Fibroblast of the aortic adventitia (primary cell): ENCODE measurements at places on chromosomes 12 and 14. TPM values are rescaled to one million over a fixed set of nuclear protein-coding genes. Genes with fewer than 3 reads are reported as not detected.

GRCh38 chr14:103110681-103111231, 12.5 kb upstream of the TNFAIP2 start:
- DNase-seq: peak; percentile 42

GRCh38 chr12:119385659-119386058, 51.1 kb downstream of the CCDC60 start:
- DNase-seq: no peak

- peak; percentile 77 for DNase-seq
These were observed 61.9 kb downstream of the ESR2 start for GRCh38 chr14:64232095-64232838.

- DNase-seq: no peak
These were observed 25.6 kb downstream of the VPS37B start for GRCh38 chr12:122870163-122870842.

GRCh38 chr14:103861413-103862392, 14.3 kb upstream of the PPP1R13B start:
- no peak for DNase-seq

The INTS13 gene
- total RNA-seq: 12.4 and 52.2 TPM in 2 replicates

The KIF26A gene
- total RNA-seq: under 0.01 TPM in 1 of 2 replicates, not detected in the other

The ASB2 gene
- 0.45 and 0.49 TPM in 2 replicates for total RNA-seq

GRCh38 chr12:57133013-57133569, 4.8 kb downstream of the LRP1 start:
- peak; percentile 87 for DNase-seq

- no peak for DNase-seq
These were observed 67.8 kb downstream of the AKAP6 start for GRCh38 chr14:32396885-32397284.

DNA sequence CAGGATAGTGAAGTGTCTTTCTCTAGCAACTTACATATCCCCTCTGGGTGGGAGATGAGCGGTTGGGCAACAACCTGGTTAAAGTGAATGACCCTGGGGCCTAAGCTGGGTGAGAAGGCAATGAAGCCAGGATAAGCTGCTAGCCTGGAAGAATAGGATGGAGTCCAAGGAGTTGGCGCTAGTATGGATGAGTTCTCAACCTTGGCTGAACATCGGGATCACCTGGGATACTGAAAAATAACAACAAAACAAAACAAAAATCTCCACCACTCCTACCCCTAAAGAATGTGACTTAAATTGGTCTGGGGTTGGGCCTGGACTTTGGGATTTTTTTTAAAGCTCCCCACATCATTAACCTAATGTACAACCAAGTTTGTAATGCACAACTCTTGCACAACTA, 4.8 kb upstream of the RPS6KA5 start:
- DNase-seq: no peak

GRCh38 chr12:119258556-119258955, 76.0 kb upstream of the CCDC60 start:
- DNase-seq: no peak

DNA sequence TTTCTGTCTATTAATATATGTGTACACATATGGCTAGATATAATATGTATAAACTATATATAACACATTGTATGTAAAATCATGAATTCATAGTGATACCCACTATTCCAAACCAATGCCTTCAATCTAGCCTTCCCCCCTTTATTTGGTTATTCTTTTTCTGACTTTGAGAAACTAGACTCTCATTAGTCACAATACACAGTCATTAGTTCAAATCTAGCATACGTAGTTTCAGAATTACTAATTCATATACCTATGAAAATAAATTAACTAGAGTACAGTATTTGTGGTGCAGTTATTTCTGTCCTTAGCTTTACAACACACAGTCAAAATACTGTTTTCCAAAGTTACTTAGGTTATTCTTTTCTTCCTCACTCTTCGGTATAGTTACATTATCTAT, 268.2 kb downstream of the DPF3 start:
- no peak for DNase-seq

The KRT72 gene
- not detected in 2 replicates for total RNA-seq

- peak; percentile 57 for DNase-seq
These were observed 508 bp downstream of the CNOT2 start for GRCh38 chr12:70243510-70244371.

The HCAR1 gene
- 1.5 and 2.2 TPM in 2 replicates for total RNA-seq

DNA sequence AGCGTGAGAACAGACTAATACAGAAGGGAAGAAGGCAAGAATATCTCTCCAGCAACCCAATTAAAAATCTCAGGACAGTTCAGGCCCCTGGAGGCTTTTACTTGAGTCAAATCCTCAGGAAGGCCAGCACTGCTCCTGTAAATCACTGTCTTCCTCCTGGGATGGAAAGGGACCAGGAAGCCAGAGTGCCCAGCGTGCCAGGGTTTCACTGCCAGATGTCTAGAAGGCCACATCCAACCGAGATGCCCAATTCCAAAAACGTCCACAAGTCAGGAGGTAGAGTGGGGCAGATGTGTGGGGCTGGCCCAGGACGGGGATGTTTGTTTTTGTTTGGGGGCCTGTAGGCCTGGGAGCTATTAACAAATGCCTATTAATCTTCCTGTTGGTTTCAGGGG, 332.0 kb downstream of the MED13L start:
- DNase-seq: no peak

GRCh38 chr12:54682674-54683073, 34.5 kb upstream of the DCD start:
- no peak for DNase-seq

The ADAM21 gene
- 0.18 and 0.25 TPM in 2 replicates for total RNA-seq

GRCh38 chr12:54759751-54760150, 94.6 kb upstream of the MUCL1 start:
- DNase-seq: peak; percentile 22

DNA sequence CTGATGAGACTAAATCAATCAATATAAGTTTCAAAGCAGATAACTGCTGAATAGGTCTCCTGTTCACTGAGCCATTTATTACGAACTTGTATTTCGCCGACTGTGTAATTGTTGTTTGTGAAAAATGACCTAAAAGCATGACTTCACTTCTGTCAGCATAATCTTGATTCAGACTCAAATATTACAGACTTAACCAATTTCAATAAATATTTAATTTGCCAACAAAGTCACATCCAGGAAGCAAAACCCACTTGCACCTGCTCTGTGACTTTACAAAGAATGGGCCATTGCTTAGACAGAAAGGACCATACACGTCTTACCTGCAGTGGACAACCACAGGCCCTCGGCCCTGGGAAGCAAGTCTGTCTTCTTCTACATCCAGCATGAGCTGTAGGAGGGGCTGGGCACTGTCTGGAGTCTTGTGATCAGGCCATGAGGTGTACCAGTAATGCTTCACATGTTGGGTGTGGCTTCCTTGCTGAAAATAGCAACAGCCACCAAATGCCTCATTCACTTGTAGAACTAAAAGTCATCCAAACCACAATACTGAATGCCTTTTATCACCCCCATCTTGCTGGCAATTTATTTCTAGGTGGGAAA, 23.5 kb upstream of the PTPRB start:
- peak; percentile 91 for DNase-seq

DNA sequence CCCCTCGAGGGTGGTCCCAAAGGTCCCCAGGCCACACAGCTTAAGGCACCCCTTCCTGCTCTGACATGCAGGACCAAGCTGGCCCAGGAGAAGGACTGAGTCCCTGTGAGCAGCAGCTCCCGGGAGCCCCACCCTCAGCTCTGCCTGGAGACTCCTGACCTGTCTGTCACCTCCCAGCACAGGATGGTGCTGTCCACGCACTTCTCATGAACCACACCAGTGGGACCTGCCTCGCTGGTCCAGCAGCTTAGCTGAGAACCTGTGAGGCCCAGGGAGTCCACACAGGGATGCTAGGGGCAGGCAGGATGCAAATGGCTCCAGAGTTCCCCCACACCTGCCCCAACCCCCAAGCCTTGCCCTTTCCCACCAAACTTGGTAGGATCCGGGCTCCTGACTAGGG, 27.7 kb downstream of the CCDC85C start:
- DNase-seq: no peak

- no peak for DNase-seq
These were observed 5.1 kb downstream of the AHNAK2 start for GRCh38 chr14:104973135-104973384.

The MORN3 gene
- 0.63 and 3.8 TPM in 2 replicates for total RNA-seq

The B4GALNT3 gene
- total RNA-seq: 0.09 and 0.16 TPM in 2 replicates

DNA sequence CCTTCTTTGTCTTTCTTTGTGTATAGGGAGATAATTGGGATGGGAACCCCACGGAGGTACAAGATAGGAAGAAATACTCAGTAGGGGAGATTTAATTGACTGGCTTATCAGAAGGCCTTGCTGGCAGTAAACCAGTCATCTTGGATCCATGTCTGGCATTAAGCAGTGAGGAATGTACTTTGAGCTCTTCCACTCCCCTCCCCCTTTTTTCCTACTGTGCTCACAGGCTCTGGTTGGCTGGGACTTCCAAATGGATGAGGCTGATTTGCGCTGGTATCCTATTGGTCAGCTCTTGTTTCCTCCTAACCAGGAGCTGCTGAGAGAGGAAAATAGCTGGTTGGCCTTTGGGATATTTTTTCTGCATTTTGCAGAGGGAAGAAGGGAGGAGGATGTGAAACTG, 24.7 kb downstream of the NGDN start:
- peak; percentile 22 for DNase-seq

- no peak for DNase-seq
These were observed 15.4 kb downstream of the BEGAIN start for GRCh38 chr14:100571837-100572236.

GRCh38 chr12:119314290-119314689, 20.2 kb upstream of the CCDC60 start:
- DNase-seq: no peak

DNA sequence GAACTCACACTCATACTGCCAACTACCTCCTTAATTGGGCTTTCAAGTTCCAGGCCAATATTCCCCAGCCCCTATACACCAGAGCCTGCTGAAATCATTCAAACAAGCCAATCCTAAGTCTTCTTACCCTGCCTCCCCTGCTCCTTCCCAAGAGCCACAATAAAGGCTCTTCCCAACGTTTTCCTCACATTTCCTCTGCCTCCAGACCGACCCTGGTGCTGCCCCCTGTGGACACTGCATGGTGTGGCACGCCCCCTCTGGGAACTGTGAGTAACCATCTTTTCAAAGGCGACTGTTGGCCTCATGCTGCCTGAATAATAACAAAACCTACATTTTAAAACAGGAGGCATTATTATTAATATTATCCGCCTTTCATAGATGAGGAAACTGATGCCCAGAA, 111.6 kb upstream of the NOS1 start:
- no peak for DNase-seq

- peak; percentile 9 for DNase-seq
These were observed 29.1 kb downstream of the RFLNA start for GRCh38 chr12:124323771-124324530.

The PLEK2 gene
- 1.8 and 2.8 TPM in 2 replicates for total RNA-seq

The KLHDC1 gene
- total RNA-seq: 4.9 and 12.8 TPM in 2 replicates

The TUNAR gene
- total RNA-seq: not detected in 2 replicates

The KCNK10 gene
- not detected in 2 replicates for total RNA-seq

- DNase-seq: peak; percentile 49
These were observed 47.8 kb downstream of the RDH12 start for GRCh38 chr14:67749341-67750084.

The LRRK2 gene
- 9.7 and 22.1 TPM in 2 replicates for total RNA-seq

GRCh38 chr12:15700595-15700994, 88.6 kb downstream of the EPS8 start:
- peak; percentile 94 for DNase-seq

GRCh38 chr14:59331217-59331616, 134.0 kb downstream of the GPR135 start:
- DNase-seq: no peak

DNA sequence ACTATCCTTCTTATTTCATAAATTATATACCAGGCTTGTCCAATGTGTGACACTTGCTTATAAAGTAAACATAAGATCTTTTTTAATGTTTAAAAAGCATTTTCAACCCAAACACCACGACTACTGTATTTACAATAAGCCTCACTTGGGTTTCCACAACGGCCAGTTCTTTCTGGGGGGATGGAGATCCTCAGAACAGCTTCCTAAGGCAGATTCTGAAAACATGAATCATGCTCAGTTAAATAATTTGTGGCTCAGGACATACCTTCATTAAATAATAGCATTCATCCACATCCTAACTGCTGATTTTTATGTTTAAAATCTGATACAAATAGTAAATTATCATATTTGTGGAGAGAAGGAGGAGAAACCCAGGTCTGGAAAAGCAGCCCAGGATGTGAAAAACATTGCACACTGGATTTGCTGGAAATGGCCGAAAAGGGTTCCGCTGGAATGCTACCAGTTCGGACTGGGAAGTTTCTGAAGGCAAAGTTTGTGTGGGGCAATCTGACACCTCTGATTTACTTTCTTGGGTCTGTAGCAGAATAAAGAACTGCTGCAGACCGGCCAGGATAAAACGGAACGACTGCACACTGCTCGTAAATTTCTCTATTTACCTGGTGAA, 597 bp downstream of the GLT8D2 start:
- peak; percentile 59 for DNase-seq

GRCh38 chr12:127509066-127509778, 757.7 kb upstream of the TMEM132C start:
- peak; percentile 52 for DNase-seq

DNA sequence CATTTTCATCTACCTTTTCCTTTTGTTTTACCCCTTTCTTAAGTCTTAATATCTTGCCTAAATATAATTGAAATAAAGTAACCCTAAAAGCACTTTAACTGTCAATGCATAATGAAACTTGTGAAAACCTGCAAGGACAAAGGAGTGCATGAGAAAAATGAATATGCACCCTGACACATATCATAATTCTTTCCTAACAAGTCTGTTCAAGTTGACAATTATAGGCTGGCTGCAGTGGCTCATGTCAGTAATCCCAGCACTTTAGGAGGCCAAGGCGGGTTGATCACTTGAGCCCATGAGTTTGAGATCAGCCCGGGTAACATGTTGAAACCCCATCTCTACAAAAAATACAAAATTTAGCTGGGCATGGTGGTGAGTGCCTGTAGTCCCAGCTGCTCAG, 65.4 kb downstream of the FGD6 start:
- no peak for DNase-seq

DNA sequence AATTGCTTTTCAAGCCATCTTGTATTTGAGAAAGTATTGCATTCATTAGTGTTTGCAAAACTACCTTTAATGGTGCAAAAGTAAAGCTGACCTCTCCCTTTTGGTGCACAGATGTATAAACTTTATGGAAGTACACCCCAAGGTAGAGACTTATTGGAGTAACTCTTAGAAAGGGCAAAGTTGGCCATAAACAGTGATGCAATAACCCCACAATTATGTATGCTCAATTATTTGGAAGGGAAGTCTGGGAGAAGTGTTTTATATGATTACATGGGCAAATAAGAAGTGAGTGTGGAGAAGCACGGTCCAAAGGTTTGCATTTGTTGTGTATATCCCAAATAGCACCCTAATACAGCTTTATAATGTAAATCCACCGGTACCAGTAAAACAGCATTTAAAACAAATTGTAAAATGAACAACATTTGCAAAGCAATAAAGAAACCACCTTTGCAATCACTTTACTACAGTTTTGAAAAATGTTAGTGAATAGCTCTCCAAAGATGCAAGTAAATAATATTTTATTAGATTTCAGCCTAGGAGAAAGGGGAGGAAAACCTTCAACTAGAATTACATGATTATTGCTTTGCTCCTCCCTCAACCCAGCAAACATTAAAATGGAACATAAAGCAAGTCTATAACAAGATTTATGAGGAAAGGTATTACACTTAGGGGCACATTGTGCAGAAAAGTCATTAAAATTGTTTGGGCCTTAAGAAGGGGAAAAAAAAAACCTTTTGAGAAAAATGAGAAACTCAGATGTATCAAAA, 70.5 kb downstream of the HMGA2 start:
- DNase-seq: no peak

- DNase-seq: peak; percentile 99
These were observed 20.3 kb downstream of the HEBP1 start for GRCh38 chr12:12979731-12980259.
